Caki2 (cell line): ENCODE measurements at places on chromosomes 2 and 18. TPM values are rescaled to one million over a fixed set of nuclear protein-coding genes. Genes with fewer than 3 reads are reported as not detected.

- no peak for DNase-seq
These were observed 159.7 kb downstream of the CD226 start for GRCh38 chr18:69787825-69788547.

DNA sequence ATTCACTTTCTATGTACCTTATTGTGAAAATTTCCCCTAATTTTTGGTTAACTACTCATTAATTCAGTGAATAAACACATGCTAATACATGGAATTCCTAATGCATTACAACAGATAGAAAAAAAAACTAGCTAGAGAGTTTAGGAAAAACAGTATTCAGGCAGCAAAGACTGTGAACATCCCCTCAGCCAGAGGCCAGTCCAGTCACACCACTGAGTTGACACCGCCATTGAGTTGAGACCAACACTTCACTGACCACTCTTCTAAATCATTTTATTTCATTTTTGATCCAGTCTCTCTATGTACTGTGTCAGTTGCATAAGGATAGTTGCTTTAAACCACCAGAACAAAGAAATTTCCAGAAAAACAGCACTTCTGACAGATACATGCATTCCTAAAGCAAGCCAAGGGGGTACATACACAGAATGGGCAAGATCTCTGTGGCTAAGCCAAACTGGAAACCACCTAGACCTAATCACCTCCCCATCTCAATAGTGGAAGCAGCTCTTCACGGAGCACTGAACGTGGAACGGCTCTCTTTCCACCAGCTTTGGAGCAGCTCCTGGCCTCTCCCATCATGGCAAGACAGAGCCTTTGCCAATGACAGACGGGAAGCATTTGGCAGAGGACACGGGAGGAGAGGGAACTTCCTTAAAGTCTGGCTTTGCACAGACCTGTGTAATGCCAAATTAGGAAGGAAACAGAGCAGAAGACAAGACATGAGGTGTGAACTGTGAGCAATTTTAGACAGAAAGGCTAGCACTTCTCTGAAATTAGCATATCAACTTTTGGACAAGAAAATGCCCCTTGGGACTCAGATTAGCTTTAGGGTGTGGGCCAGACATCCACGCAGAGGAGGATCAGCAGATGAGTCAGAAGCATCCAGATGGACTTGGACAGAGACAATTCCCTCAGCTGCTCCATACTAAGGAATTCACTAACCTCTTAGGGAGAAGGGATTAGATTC is 36.4 kb downstream of the CACNB4 start:
- no peak for DNase-seq

DNA sequence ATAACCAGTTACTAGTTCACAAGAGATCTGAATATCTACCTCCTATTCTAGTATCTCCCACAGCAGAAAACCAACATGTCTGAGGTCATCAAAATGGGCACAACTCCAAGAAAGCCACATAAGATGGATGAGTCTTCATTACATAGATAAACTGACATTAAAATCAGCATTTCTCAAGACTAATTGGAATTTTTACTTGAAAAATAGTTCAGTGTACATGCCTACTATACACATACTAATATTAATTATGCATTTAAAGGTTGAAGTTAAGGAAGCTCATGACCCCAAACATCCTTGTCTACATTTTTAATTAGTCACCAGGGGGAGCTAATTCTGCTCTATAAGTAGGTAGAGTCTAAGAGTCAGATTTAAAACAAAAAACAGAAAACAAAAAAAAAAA is 41.9 kb downstream of the ZNF521 start:
- DNase-seq = no peak

DNA sequence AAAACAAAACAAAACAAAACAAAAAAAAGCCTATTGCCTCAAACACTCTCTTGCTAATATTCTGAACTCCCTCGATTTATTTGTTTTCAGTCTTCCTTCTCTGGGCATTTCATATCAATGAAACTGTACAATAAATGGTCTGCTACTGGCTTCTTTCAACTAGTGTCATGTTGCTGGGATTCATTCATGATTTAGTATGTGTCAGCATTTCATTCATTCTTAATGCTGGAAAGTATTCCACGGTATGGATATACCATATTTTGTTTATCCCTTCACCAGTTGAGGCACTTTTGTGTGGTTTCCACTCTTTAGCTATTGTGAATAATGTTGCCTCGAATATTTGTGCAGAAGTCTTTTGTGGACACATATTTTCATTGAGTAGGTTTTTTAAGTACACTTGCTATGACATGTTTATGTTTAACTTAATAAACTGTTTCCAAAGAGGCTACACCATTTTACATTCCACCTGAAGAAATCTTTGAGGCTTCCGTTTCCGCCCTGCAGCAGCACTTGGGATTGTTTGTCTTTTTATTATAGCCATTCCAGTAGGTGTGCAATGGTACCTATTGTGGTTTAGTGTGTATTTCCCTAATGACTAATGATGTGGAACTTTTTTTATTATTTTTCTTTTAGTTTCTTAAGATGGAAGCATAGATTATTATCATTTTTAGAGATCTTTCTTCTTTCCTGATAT is 543.6 kb upstream of the SOX11 start:
- DNase-seq = no peak

Gene CPO
- 1.2 TPM in 1 of 2 replicates, not detected in the other for total RNA-seq

Gene CD226
- 3.2 TPM in 1 of 2 replicates, not detected in the other for total RNA-seq

Gene TCF23
- total RNA-seq = not detected in 2 replicates
